Activated CD4-positive, alpha-beta T cell treated with anti-CD3 and anti-CD28 coated beads, Interleukin-2, amount 50 U/mL, for 24 hours (primary cell): ENCODE measurements at places on chromosomes 4 and X.

DNA sequence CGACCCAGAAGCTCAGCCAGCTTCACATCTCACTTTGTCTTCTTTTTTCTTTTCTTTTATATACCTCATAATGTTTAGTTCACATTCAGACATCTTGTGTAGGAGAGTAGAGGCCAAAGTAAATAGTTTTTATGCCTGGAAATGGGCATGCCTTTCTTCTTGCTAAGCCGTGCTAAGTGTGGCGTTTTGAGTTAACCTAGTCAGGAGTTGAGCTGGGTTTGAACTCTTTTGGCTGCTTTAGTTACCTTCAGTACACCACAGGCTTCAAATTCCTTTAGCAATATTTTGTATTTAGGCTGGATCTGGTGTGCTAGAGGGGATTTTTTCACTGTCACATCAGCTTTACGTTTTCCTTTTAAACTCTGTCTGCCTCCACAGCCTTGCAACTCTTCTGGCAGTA is 300.8 kb downstream of the ZNF674 start:
- DNase-seq = no peak

DNA sequence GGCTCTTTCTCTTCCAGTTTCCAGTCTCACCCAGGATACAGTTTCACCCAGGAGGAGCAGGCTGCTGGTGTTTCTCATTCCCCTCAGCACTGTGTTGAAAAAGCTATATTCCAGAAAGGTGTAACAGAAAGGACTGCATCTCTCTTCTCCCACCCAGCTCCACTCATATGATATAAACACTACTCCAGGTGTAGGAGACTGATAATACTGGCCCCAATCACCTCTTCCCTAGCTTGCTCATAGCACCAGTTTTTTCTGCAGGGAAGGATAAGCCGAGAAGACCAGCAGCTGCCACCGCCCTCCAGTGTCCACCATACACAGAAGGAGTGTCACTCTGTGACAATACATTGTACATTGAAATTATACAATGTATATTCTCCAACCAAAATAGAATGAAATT is 105.5 kb upstream of the STK26 start:
- DNase-seq = no peak

- no peak for DNase-seq
Measured at GRCh38 chrX:933611-934010, 278.8 kb downstream of the CRLF2 start.

- DNase-seq = no peak
Measured at GRCh38 chr4:47465004-47465403, 1.5 kb upstream of the COMMD8 start.

DNA sequence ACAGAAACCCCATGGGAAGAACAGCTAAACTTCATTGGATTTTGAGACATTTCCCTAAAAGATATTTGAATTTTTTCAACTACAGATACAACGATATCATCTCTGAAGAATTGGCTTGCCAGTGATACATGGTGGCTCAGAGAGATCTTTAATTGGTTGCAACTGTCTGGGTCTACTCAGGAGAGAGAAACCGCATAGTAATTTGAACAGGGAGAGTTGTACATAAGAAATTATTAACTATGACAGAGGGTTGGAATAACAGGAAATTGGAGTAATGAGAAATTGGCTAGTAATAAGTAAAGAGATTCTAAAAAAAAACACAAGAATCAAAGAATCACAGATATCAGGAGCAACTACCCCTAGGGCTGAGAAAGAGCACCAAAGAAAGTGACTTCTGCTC is 118.4 kb downstream of the KLHL13 start:
- no peak for DNase-seq

GRCh38 chrX:5100004-5100403 is 1128.7 kb downstream of the NLGN4X start:
- no peak for DNase-seq

DNA sequence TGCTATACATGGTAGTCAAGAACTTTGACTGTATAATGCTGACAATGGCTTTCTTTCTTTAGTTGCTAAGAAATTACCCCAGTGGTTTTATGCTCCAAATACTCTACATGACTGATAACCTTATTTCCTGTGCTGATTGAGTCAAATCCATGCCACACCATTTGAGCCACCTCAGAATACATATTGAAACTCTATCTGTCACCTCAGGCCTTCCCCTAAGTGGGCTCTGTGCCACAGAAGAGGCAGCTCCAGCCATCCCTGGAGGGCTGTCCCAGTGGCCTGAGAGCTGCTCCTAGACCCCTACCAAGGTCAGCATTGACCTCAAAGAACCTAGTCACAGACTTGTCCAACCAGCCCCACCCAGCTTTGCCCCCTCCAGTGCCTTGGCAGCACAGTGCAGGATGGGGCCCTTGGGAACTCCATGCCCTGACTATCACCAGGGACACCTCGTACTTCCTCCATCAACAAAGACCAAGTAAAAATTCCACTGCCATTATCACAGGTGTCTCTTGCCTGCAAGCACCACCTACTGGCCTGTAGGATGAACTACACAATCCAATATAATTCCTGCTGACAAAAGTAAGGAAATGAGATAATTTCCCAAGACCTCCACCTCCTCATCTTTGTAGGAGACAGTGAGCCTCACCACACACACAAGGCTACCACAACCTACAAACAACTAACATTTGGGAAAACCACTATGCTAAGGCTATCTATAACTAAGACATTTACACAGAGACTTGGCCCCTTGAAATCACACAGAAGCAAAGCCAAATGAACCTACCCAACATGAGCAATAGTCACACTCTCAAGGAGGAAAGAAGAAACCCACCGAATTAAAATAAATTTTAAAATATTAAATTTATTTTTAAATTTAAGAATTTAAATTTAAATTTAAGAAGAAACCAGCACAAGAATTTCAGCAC is 239.9 kb downstream of the NKX6-1 start:
- DNase-seq = no peak

GRCh38 chr4:40992472-40993295 is 221.7 kb downstream of the APBB2 start:
- no peak for DNase-seq

DNA sequence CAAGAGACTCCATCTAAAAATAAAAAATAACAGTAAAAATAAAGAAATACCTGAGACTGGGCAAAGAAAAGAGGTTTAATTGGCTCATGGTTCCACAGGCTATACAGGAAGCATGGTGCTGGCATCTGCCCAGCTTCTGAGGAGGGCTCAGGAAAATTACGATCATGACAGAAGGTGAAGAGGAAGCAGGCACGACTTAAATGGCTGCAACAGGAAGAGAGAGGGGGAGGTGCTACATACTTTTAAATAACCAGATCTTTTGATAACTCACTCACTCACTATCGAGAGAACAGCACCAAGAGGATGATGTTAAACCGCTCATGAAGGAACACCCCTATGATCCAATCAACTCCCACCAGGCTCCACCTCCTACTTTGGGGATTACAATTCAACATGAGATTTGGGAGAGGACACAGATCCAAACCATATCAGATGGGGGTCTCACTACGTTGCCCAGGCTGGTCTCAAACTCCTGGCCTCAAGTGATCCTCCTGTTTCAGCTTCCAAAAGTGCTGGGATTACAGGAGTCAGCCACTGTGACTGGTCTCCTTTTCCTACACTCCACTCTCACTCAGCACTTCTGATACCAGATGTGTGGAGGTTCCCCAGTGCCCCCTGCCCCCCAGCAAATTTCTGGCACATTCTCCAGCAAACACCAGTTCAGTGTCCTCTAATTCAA is 11.9 kb upstream of the ZNF157 start:
- DNase-seq = no peak

DNA sequence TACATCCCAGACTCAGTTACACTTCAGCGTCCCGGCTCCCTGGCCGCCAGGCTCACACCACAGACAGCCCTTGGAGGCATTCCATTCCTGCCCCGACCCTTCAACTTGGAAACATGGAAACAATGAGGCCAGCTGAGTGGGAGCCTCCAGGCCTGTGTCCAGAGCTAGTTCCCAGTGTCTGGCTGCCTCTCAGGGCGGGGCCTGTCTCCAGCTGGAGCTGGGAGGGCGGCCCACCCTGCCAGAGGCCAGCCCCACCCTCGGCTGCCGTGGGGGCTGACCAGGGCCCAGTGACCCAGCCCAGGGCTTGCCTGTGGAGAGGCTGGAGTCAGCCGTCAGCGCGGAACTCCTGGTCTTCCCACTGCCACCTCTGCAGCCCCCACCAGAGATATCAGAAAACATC is 37.4 kb upstream of the SPON2 start:
- no peak for DNase-seq

DNA sequence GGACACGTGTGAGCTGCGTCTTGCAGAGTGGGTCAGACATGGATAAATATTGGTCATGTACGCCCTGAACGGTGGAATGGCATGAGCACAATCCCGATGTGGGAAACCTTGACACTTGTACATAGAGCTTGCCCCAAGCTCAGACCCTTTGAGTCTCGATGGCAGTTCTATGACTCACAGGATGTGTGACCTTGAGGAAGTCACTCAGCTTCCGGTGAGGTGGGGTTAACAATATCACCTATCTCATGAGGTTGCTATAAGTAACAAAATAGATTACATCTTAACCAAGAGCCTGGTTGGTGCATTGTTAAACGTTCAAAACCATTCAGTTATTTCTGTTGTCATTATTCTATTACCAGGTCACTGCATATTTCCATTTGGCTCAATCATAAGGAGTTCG is 109.1 kb upstream of the TBL1X start:
- DNase-seq = no peak

DNA sequence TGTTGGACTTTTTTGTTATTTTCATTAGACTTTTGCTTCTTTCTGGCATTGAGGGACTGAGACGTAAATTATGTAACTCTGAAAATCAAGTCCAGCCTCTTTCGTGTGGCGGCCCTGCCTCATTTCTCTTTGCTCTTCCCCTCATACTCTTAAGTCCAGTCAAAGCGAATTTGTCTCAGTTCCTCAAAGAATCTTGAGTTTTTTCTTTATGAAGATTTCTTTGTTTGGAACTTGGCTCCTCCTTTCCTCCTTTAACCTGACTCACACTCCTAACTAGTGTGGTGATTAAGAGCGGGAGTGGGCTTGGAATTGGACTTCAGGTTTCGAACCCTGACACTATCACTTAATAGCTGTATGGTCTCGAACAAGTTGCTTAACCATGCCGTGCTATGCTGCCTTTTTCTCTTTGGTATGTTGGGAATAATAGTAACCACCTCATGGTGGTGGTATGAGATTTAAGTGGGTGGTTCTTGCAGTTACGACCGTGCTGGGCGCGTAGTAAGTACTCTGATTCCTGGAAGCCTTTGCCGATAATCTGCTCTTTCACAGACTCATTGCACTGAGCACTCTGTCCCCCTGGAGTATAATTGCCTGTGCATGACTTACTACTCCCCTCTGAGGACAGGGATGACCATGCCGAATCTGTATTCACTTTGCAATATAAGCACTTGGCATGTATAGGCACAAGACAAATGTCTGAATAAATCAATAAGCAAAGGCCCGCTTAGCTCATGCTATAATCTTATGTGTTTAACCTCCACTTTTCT is 19.1 kb downstream of the FNIP2 start:
- no peak for DNase-seq

- DNase-seq = no peak
Measured at GRCh38 chrX:13605611-13606010, 36.2 kb downstream of the EGFL6 start.

DNA sequence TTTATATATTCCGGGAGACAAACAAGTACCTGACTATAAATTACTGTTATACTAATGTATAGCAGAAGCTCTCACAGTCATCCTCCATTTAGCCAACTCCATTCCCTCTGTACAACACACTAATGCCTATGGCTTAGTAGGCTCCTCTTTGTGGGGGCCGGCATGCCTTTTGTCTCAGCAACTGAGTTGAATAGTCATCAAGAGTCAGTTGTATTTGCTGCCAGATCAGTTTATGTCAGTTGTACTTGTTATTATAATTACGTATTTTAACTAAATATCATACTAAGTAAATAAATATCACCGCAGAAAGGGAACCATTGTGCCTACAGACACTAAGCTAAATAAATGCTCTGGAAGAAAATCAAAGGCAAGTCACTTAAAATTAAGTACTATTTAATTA is 9.9 kb downstream of the PRMT9 start:
- DNase-seq = no peak

DNA sequence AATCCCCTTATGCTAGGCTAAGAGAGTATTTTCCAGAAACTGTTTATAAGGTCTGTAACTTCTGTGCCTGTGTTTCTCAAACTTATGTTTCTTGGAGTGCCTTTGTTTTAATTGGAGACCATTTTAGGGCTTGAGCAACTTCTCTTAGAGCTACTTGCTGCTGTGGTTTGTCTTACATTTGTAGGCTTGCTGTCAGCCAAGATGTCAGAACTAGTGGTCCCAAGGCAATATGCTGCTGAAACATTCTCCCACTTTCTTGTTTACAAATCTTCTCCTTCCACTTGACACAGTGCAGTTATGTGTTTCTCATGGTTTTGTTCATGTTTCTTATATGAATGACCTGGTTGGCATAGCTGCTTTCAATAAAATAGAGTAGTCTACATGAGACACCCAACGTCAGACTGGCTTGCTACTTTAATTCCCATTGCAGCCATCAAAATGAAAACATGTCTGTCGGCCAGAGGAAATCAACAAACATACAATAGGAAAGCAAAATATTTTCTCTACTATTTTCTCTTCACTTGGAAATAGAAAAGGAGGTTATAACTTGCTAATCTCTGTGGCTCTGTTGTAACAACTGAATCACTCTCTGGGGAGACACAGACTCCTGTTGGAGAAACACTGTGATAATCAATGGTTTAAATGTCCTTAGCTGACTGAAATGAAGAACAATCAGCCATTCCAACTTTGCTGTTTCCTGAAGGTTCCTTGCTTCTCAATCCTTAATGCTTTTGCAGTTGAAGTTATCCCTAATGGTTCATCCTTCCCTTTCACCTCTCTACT is 426.4 kb downstream of the PDGFC start:
- DNase-seq = no peak

- no peak for DNase-seq
Measured at GRCh38 chrX:40090961-40091360, 6.8 kb downstream of the BCOR start.

- no peak for DNase-seq
Measured at GRCh38 chr4:172809319-172809718, 359.3 kb upstream of the GALNT7 start.

GRCh38 chrX:434946-435345 is 48.2 kb upstream of the PPP2R3B start:
- DNase-seq = no peak

DNA sequence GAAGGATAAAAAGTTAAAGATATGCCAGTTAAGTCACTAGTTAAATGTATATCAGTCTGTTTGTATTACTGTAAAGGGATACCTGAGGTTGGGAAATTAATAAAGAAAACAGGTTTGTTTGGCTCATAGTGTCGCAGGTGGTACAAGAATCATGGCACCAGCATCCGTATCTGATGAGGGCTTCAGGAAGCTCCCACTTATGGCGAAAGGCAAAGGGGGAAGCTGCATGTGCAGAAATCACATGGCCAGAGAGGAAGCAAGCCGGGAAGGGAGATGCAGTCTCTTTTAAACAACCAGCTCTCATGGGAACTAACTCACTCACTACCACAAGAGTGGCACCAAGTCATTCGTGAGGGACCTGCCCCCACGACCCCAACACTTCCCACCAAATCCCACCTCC is 91.9 kb upstream of the SH3RF1 start:
- DNase-seq = no peak

GRCh38 chr4:159346681-159347080 is 243.8 kb downstream of the RAPGEF2 start:
- DNase-seq = no peak
